ENCODE measurements at places on chromosomes 1 and 21. TPM values are rescaled to one million over a fixed set of nuclear protein-coding genes. Genes with fewer than 3 reads are reported as not detected.

GRCh38 chr1:12052008-12052573 lies 11.0 kb upstream of the TNFRSF8 start:
- DNase-seq: peak; percentile 85

- DNase-seq: peak; percentile 67
Measured at GRCh38 chr1:211476200-211476849, 15.6 kb downstream of the RD3 start.

- no peak for DNase-seq
Measured at GRCh38 chr21:43274022-43274945, 105.5 kb downstream of the CRYAA start.

The PODN gene
- 8.7 TPM for total RNA-seq

Measured in fibroblast of villous mesenchyme (primary cell).